ENCODE measurements at places on chromosomes 1 and 21.
A peak's percentile ranks its signal among the peaks of the same experiment; 100 is the strongest.

DNA sequence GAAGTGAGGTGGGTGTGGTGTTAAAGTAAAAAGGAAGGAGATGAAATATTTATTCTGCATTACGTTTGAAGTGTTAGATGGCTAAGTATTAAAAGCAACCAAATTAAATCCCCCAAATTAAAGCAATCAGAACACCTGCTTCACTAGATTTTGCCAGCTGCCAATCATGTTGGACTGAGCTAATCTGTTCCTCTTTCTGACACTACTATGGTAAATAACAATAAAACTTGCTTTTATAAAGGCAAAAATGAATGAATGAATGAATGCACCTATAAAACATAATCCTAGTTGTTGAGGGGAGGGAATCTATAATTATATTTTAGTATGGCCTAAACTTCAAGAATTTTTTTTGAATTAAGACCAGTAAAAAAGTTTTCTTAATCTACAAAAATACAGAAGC lies 51.0 kb downstream of the RAB3GAP2 start:
- no peak for DNase-seq

GRCh38 chr1:110207831-110208230 lies 2.3 kb upstream of the KCNC4 start:
- DNase-seq: peak; percentile 81

DNA sequence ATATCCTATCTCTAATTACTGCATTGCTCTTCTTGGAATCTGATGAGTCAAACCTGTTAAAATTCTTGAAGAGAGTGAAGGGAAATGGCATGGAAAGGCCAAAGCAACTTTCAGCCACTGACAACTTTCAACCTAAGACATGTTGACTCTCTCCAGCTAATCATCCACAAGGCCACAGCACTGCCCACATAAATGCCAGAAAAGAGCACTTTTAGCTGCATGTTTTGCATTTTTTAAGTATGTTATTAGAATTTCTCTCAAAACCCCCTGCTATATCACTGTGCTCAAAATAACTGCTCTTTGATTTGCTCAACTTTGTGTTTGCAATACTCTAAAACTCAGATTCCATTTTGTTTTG lies 352.5 kb downstream of the ADGRL2 start:
- no peak for DNase-seq

GRCh38 chr1:44609768-44610526 lies 64.3 kb downstream of the TMEM53 start:
- no peak for DNase-seq
